ENCODE measurements at places on chromosomes 13 and 19. TPM values are rescaled to one million over a fixed set of nuclear protein-coding genes. Genes with fewer than 3 reads are reported as not detected.

The FAM124A gene
- not detected for total RNA-seq

The ZNF560 gene
- not detected for total RNA-seq

The CACNG6 gene
- not detected for total RNA-seq

The FCAR gene
- not detected for total RNA-seq

The CEACAM6 gene
- total RNA-seq, result 0.29 TPM

The ETV2 gene
- total RNA-seq, result 2.9 TPM

The GRK1 gene
- not detected for total RNA-seq

The SERPINE3 gene
- total RNA-seq, result not detected

The ICAM5 gene
- total RNA-seq, result 89.5 TPM

The BST2 gene
- total RNA-seq, result 163 TPM

The IFNL1 gene
- total RNA-seq, result not detected

The POU2F2 gene
- 0.56 TPM for total RNA-seq

GRCh38 chr19:32630338-32630737, 44.6 kb downstream of the ANKRD27 start:
- DNase-seq, result no peak

GRCh38 chr19:33473653-33474305, 47.8 kb downstream of the PEPD start:
- DNase-seq, result no peak

- peak; percentile 57 for DNase-seq
Measured at GRCh38 chr13:27130979-27131623, 40.5 kb downstream of the USP12 start.

DNA sequence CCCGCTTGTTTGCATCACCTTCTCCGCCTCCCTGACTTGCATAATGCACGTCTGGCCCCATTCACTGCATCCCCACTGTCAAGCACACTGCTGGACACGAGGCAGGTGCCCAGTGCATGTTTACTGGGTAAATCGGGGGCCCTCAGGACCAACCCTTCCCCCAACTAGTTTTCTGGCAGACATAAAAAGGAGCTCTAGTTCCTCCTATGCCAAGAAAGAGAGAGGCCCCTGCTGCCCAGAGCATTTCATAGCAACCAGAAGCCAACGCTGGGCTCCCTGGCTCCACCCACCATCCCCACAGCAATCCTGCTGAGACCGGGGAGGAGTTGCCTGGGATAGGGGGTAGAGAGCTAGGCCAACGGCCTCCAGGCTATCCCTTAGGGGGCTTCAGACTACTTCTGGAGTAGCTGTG, 23.2 kb downstream of the ANKRD27 start:
- DNase-seq, result no peak

DNA sequence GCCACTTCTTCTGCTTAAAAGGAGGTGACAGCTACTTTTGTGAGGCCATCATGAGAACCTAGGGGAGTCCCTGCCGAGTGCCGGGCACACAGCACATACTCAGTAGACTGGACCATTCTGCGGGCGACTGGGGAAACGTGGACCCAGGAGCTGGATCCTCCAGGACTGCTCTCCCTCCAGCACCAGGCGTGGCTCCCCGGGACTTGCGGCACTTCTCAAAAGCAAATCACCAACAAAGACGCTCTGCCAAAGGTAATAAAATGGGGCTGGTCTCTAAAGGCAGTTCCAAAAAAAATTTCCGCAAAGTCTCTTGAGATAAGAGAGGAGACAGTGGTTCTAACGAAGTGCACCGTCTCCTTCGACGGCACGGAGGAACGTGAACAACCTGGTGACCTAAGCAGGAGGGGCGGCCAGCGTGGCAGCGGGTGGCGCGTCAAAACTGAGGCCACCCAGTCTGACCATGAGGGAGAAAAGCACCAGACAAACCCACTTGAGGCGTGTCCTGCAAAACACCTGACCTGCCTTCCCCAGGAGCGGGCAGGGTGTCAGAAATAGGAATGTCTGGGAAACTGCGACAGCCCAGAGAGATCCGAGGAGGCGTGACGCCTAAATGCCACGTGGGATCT, 1.4 kb upstream of the TMPRSS9 start:
- no peak for DNase-seq

DNA sequence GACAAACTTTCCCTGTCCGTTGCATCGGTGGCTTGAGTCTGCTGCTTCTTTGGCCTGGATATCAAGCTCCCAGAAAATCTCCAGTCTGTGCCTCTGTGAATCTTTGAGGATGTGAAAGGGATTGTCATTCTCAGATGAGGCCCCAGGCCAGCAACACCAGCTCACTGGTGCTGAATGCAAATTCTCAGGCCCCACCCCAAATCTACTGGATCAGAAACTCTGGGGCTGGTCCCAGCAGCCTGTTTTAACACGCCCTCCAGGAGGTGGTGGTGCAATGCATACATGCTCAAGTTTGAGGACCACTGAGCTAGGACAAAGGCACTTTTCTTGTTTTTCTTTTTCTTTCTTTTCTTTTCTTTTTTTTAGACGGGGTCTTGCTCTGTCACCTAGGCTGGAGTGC, 23.6 kb downstream of the TNFSF11 start:
- no peak for DNase-seq

DNA sequence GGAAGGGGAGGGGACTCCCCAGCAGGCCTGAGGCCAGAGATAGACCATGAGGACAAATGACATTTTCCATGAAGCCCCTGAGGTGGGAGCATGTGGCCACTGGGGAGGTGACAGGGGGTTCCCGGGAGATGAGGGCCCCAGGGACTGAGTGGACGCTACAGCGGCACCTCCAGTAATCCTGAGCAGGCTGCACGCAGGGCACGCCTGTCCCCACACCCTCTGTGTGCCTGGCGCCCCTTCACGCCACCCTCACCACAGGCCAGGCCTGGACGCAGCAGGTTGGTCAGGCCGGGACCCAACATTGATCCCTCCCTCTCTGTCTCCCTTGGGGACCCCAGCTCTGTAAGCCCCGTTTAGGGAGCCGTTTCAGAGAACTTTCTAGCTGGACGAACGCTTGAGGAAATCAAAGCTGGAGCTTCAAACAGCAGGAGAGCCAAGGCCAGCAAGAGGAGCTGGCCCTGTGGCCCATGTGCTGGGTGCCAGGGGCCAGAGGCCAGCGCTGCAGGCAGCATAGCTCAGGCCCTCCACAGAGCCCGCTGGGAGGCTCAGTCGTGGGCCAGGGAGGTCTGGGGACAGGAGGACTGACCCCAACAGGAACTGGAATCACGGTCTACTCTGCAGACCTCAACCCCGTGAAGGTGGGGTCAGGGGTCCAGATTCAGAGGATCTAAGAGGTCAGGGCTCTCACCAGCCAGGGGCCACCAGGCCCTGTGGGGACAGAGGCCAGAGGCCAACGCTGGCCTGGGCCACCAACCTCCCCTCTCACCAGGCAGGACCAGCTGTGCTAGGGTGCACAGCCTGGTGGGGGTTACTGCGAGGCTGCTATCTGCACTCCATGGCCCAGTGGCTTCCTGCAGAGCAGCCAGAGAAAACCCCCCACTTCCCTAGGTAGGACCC, 14.6 kb downstream of the LSM4 start:
- DNase-seq, result no peak

DNA sequence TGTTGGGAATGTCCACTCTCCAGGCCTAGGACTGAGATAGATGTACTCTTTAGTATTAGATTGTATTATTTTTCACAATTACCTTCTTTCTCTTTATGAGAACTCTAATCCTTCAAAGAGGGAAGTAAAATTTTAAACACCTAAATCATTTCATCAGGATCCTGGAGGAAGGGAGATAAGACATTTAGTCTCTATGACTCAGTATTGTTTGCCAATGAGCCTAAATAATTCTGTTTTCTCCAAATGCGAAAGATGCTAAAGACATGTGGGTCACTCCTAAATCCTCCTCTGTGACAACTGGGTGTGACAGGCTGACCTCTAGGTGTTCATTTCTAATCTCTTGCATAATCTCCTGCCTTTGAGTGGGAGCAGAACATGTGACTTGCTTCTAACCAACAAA, 1736.6 kb upstream of the MIR17HG start:
- no peak for DNase-seq

GRCh38 chr19:50387176-50387867, 3.2 kb downstream of the POLD1 start:
- no peak for DNase-seq

DNA sequence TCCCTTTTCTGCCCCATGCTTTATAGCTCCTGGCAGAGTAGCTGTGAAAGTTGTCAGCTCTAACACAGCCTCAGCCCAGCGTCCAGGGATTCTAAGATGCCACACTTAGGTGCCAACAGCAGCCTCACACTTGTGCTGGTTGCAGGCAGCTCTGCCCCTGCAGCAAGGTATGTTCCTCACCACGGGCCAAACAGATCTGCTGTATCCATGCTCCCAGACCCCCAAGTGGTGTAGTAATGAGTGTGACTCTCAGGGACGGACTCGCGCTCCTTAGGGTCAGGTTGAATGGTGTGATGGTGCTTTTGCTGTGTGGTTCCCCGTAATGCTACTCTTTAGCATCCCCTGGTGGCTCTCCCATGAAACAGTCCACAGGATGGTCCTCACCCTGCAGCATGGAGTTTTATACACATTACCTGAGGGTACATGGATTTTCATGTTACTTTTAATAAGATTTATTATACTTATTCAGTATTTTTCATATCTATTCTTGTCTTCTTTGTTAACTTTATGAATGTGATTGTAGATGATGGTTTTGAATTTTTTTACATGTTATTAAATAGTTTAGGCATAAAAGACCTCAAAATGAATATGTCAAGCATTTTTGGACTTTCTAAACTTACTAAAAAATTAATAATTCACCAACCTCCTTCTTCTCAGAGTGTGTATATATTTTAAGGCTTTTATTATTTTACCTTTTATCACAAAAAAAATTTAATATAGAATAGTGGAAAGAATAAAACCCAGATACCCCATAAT, 232.5 kb downstream of the SLC7A1 start:
- peak; percentile 48 for DNase-seq

GRCh38 chr19:5990289-5990797, 12.4 kb upstream of the RANBP3 start:
- DNase-seq, result peak; percentile 68

DNA sequence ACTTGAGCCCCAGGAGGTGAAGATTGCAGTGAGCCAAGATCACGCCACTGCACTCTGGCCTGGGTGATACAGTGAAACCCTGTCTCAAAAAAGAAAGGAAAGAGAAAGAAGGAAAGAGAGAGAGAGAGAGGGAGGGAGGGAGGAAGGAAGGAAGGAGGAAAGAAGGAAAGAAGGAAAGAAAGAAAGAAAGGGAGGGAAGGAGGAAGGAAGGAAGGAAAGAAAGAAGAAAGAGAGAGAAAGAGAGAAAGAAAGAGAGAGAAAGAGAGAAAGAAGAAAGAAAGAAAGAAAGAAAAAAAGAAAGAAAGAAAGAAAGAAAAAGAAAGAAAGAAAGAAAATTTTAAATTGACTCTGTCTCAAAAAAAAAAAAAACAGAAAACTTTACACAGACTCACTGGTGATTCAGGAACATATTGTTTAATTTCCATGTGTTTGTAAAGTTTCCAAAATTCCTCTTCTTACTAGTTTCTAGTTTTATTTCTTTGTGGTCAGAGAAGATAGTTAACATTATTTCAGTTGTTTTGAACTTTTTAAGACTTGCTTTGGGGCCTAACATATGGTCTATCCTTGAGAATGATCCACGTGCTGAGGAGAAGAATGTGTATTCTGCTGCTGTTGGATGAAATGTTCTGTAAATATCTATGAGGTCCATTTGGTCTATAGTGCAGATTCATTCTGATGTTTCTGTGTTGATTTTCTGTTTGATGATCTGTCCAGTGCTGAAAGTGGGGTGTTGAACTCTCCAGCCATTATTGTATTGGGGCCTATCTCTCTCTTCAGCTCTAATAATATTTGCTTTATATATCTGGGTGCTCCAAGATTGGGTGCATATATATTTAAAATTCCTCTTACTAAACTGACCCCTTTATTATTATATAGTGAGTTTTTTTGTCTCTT, 204.4 kb upstream of the SERP2 start:
- DNase-seq, result no peak

DNA sequence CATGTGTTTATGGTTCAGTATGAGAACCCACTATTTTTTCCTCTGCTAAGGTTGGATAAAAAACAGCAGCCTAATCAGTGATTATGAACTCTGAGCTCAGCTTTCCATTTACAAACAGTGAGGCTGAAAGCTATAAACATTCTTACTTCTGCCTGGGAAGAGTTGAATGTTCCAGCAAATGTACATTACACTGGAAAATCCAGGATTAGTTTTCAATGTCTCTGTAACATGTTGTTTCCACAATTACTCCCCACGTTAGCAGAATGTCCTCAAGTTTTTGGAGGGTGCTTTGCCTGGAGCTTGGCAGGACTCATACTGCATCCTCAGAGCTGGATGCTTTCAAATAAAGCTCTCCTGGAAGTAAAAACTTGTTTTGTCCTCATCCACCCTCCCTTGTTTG, 150.4 kb downstream of the POSTN start:
- no peak for DNase-seq
